ENCODE measurements at places on chromosomes 11 and 22.

GRCh38 chr22:26830837-26831236, 173.4 kb downstream of the MIAT start:
- DNase-seq: no peak

DNA sequence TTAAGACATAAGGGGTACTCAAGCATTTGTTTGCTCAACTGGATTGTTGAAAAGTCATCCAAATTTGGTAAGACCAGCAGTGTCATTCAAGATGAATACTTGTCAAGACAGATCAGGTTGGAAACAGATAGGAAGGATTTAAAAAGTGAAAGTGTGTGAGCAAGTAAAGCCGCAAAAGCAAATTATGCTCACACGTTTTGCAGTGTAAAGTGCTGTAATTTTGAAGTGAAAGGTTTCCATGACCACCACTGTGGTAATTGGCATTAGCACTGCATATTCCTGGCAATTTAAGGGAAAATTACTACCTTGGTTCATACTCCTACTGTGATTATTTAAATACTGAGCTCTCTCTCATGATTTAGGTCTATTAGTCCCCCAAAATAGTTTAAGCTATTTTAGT, 704.1 kb upstream of the CCDC179 start:
- no peak for DNase-seq

GRCh38 chr11:27213232-27213660, 149.8 kb downstream of the CCDC34 start:
- no peak for DNase-seq

DNA sequence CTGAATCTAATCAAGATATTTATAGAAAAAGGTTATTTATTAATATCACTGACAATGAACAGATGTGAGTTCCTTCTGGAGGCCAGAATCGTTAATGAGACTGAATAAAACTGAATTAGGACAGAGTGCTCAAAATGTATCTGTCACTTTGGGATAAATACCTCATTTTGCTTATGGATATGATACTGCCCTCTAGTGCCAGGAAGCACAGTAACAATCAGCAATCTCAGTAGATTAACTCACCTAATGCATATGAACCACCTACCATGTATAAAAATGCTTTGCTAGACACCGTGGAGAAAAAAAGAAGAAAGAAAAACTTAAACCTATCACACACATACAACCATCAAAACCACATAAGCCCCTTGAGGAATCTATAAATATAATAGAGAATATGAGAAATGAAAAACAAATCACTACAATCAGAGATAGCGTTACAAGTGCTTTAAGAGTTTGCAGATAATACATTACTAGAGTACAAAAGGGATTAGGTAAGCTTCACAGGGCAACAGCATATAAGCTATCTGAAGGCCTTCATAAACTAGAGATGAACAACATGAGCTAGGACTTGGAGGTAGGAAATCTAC, 117.4 kb downstream of the SGSM3 start:
- no peak for DNase-seq
